RCC 7860 (cell line): ENCODE measurements at places on chromosomes 13 and 19.

DNA sequence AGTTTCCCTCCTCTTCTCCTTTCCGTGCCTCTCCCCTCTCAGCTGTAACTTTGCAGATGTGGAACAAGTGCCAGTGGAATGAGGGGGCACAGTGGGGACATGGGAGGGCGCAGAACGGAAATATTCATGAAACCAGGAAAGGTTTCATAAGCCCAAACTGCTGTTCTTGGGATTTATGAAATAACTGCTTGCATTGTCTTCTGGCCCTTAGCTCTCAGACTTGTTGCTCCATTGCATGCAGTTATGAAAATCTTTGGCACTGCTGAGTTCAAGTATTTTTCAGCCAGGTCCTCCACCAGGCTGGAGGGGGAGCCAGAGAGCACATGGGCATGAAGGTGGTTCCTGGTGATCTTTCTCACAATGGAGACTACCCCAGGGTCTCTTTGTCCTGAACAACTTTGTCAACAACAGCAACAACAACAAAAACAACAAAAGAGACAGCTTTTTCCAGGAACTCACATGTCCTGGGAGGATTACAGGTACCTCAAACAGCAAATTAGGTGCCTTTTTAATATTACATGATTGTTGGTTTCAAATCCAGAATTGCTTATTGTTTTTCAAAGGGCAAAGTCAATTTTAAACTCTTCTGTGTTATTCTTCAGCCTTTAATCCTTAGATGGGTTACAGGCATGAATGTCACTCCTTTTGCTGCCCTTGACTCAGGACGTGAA is 1.5 kb downstream of the RGCC start:
- no peak for DNase-seq

DNA sequence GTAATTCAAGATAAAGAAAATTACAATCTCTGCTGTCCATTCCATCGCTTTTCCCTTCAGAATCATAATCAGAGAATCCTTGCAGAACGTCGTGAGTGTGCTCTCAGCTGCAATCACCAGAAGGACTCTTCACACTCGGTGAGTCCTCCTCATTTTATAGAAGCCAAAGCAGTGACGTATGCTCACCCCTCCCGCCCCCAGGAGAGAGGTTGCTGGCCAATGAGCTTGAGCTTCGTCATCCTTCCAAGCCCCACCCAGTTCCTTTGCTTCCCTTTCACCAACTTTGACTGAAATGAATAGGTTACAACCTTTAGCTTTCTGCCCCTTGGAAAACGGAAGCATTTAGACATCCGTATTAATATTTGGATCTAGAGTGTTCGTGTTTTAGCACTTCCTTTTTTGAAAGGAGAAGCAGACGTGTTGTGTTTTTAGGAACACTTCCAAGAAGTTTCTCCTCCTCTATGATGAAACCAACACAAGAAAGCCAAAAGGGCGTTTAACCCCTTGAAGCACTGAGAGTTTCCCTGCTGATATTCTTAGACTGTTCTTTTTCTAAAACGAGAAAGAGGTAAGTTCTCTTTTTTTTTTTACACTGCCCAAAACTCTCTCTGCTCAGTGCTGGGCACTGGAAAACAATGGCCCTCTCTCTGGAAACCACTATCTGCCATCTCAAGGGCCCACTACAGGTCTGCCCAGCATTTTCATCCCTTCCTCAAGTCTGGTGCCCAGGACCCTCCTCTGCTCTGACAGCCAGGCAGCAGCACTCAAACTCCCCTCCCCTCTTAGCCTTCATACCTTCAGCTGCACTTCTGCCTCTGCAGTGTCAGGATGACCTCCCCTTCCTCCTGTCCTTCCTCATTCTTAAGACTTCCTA is 44.3 kb upstream of the CEACAM21 start:
- DNase-seq, result no peak

- DNase-seq, result no peak
Observed at GRCh38 chr13:66462187-66462586, 767.9 kb downstream of the PCDH9 start.

- no peak for DNase-seq
Observed at GRCh38 chr13:23750383-23751121, 138.6 kb downstream of the MIPEP start.

- no peak for DNase-seq
Observed at GRCh38 chr19:46785980-46786235, 2.5 kb downstream of the SLC1A5 start.
